Activated CD4-positive, CD25-positive, alpha-beta regulatory T cell treated with anti-CD3 and anti-CD28 coated beads, Interleukin-2, amount 50 U/mL, for 16 hours (primary cell): ENCODE measurements at places on chromosomes 6 and 20.

- no peak for DNase-seq
Measured at GRCh38 chr20:63191400-63191799, 24.5 kb downstream of the YTHDF1 start.

DNA sequence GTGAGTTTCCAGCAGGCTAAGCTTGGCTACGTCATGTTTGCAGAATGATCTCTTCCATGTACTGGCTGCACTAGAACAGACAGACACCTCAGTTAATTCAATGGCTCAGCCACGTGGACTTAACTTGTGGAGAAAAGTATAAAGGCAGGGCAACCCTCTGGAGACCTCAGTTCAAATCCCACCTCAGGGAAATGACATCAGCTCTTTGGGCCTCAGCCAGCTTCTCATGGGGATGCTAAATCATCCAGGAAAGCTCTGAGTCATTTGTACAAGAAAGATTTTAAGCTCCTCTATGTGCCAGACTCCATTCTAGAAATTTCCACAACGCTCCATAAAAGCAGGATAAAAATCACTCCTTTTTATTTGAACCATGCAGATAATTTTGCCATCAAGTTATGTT, 128.5 kb upstream of the SALL4 start:
- DNase-seq = no peak

DNA sequence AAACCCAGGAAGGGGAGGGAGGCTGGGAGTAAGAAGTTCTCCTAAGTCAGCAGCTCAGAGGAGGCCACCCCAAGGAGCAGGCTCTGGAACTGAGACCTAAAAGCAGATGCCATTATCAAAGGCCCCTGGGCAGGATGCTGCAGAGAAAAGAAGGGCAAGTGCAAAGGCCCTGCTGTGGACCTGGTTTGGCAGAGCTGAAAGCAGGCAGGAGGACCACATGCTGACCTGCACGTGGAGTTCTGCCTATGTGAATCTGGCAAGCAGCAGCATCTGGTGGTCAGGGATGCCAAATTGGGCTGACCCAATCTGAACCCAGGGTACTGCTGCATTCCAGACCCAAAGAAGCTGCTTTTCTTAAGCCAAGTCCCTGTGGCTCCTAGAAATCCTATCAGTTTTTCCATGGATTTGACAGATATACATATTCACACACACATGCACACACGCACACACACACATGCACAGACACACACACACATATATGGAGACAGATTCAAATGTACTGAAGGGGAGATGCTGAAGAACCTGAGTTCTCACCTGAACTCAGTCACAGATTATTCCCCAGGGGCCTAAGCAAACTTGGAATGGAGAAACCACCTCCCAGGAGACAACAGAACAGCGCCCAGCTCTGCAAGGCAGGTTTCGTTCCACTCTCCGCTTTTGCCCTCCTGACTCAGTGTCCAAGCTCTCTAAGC, 119.9 kb downstream of the FOXA2 start:
- DNase-seq = no peak

DNA sequence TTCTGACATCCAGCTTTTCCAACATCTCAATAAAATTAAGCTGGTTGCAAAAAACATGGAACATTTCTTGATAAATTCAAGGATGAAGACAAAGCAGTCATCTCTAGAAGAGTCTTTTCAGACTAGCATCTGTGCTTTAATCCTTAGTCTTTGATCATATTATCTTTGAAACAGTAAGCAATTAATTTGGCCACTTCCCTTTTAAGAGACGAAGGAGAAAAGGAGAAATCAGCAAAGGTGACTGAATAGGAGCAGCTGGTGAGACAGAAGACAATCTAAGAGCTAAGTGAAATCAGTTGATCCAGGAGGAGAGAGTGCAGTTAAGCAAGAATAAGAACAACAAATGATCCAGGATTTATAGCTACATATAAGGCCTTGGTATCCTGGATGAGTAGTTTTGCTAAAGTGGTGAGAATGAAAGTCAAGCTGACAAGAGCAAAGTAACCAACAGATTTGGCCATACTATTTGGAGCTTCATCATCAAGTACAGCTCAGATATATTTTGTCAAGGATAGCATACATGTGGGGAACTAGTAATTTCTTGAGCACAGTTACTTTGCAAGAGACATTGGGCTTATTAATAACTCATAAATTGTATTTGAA, 215.5 kb downstream of the ADGB start:
- no peak for DNase-seq

GRCh38 chr6:55562318-55562717, 16.7 kb downstream of the HMGCLL1 start:
- no peak for DNase-seq

GRCh38 chr20:38651154-38651553, 49.5 kb downstream of the ARHGAP40 start:
- DNase-seq = no peak

DNA sequence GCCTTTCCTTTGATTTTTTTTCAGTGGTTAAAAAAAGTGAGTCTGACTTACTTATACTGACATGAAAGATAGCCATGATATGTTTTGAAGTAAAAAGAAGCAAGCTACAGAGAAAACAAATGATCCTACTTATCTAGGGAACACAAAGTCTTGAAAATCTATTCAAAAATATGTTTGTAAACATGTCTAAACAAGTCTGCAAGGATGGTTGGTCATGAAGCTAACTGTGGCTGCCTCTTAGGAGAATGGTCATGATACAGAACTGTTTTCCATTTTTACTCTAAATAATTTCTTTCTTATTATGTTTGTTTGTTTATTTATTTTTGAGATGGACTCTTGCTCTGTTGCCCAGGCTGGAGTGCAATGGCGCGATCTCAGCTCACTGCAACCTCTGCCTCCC, 21.5 kb downstream of the FERMT1 start:
- DNase-seq = no peak

DNA sequence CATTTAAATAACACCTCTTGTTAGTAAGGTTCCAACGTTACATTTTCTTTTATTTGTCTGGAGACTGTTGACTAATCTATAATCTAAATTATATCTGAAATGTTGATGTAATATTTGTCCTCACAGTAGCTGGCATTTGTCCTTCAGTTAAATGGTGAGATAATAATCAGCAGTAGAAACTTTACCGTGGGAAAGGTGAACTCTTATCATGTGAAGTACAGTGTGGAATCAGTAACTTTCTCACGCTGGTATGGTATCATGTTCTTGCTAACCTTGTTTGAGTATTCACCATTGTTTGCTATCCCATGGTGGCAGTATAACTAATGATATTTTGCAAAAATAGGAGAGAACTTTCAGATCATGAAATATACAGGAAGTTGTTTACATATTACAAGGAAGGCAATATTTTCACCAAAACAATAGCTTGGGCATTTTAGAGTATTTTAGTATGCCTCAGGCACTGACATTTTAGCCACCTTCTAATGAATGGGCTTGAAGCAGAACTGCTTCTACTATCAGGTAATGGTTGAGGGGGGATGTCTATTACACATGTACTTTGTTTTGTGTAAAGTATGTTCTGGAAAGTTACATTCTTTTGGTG, 4.8 kb downstream of the GMNN start:
- DNase-seq = no peak

GRCh38 chr20:10992731-10993130, 318.9 kb upstream of the JAG1 start:
- no peak for DNase-seq

- DNase-seq = no peak
Measured at GRCh38 chr20:56433221-56433879, 21.3 kb downstream of the CASS4 start.

- no peak for DNase-seq
Measured at GRCh38 chr6:56403745-56404144, 156.4 kb upstream of the COL21A1 start.

DNA sequence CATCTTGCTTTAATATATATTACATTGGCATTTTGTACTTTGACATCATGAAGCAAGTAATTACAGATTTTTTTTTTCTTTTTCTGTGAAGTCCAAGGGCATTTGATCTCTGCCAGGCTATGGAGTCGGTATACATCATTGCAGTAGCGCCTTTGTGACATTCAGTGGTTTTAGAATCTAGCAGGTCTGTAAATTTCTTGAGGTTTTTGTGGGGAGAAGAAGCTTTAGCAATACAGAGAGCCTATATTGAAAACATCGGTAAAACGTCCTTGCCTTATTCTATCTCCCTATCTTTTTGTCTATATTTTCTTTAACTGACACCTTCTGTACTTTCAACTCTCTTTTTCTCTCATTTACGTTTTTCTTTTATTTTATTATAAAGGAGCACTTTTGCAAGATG, 47.2 kb downstream of the DUSP22 start:
- DNase-seq = no peak

DNA sequence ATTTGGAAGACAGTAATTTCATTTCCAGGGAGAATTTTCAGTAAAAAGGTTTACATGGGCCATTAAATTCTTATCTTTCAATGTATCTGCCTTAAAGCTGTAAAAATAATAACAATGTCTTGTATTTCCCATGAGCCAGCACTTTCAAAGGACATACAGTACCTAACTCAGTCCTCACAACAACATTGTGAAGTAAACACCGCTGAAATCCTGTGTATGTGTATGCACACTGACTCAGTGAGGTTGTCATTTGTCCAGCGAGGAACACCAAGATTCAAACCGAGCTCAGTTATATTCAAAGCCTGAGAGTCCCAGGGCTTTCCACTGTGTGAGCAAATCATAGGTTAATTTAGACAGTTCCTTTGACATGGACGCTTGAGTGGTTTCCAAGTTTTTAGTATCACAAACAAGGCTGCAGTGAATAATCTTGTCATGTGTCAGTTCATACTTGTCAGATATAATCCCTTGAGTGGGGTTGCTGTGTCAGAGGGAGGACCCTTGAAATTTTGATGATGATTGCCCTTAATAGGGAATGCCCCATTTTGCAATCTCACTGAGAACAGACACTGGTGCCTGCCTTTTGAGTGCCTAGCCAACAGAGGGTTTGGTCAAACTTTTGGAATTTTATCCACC, 50.0 kb upstream of the SLC22A23 start:
- no peak for DNase-seq

DNA sequence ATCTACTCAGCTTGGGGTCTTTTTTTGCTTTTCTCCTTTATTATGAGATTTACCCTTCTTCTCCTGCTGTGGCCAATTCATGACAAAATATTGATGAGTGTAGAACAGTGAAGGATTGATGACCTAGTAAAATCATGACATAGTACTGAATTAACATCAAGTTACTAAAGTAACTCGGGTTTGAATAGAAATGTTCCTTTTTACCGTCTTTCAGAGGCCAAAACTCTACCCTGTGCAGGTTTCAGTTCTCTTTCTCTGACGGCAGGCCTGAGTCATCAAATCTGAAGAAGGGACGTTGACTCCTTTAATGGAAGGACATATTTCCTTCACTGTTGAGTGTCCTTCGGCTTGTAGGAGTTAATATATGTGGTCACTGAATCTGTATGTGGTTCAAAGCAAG, 80.7 kb downstream of the RREB1 start:
- DNase-seq = no peak

DNA sequence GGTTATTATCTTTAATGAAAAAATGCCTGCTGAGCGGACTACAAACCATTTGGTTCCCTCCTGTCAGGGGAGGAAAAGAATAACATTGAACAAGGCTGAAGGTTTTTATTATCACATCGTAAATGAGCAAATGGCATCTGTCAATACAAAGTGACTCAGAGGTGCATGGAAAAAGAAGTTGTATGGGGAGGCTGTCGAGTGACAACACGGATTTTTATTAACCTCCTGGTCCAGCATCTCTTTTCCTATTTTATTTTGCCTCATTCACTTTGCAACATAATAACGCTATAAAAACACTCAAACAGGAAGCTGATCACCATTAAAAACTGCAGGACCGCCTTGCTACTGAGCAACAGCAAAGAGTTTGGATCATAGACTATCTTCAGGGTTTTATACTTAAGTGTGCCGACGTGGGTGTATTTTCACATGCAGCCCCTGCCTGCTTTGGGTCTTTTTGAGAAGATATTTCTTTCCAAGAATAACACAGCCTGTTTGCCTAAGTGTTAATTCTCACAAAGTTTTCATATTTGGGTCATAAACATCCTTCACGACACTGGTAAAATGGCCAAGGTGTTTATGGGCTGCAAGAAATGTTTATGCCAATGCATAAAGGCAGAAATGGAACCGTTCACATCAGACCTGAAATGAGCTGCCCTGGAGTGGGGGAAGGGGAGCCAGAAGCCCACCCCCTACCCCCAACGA, 132.1 kb upstream of the SALL4 start:
- DNase-seq = no peak

GRCh38 chr20:17228624-17229061, 1.8 kb downstream of the PCSK2 start:
- DNase-seq = no peak

GRCh38 chr6:43630980-43631619, 2.0 kb upstream of the GTPBP2 start:
- DNase-seq = no peak

DNA sequence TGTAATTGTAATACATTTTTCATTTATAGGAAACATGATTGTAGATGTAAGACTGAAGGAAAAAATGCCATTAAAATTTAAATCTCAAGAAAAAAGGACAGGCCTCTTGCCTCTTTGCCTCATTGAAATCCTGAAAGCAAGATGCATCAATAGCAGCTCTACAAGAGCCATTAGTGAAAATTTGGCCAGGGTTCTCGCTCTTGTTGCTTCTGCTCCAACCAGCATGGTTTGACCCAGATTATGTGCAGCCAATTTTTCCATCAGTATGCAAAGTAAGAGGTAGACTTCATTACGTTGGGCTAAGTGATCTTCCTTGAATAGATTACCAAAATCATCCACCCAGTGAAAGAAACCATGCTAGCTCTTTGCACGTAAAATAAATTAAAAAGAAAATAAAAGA, 106.6 kb downstream of the SGK1 start:
- no peak for DNase-seq

DNA sequence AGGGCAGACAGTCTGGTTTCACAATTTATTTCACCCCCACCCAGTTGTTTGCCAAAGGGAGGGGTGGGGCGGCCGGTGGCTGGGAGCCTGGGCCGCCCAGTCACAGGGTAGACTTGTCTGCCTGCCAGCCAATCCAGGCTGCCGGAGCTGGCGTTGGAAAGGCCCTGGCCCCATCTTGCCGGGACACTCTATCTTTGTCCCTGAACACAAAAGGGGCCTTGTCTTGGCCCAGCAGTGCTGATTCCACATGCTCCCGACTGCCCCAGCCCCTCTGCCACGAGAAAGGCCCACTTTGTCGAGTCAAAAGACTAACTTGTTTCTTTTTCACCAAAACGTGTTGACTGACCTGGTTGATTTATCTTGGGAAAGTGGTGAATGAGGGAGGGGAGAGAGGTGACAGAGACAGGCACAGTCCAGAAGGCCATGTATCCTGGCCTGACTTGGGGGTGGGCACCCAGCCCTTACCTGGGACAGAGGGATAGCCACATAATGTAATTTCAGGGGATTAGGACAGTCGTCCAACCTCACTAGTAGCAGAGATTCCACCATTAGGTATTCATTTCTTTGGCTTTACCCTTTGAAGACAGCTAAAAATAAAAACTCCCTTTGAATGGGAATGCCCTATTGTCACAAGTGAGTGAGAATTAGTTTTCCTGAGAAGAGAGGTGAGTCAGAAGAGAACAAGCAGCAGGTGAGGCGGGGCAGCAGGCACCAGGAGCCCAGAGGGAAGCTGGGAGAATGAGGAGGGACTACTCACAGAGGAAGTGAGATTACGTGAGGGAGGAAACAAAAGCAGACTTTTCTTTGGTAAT, 67.0 kb upstream of the SIRPA start:
- no peak for DNase-seq
